ENCODE measurements at places on chromosomes 1 and 21.

- peak; percentile 31 for DNase-seq
Measured at GRCh38 chr1:101567582-101568189, 330.9 kb downstream of the S1PR1 start.

- DNase-seq = no peak
Measured at GRCh38 chr1:148160048-148160342, 7.9 kb upstream of the NBPF11 start.

DNA sequence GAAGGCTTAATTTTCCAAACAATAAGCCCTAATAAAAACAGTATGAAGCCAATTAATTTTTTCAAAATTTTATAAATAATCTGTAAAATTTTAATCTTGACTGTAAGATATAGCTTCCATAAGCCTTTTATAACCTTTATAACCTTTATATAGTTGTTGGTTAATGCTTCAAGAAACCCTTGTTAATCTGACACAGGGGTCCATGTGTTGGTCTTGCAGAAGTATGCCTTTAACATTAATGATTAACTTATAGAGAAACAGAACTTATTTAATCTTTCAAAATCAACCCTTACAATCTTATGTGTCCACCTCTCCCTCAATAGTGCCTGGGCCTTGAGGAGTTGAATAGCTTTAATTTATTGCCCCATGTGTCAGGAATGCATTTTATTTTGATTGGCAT, 23.2 kb upstream of the HAO2 start:
- no peak for DNase-seq

DNA sequence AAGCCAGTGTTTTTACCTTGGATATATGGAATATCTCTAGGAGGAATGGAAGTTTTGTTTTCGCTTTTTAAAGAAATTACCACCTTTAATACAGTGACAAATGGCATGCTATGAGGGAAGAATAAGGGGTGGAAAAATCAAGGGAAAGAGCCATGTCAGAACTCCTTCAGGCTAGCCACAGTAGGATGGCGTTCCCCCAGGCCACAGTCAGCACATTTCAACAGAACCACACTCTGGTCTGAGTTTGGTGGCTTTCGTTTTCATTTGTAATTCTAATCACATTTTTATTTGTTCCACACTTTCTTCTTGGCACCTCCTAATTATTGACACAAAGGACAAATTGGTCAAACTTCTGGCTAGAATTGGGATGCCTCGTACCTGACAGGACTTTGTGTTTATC, 60.3 kb upstream of the RCOR3 start:
- no peak for DNase-seq

- no peak for DNase-seq
Measured at GRCh38 chr1:115862403-115862802, 21.5 kb upstream of the NHLH2 start.

DNA sequence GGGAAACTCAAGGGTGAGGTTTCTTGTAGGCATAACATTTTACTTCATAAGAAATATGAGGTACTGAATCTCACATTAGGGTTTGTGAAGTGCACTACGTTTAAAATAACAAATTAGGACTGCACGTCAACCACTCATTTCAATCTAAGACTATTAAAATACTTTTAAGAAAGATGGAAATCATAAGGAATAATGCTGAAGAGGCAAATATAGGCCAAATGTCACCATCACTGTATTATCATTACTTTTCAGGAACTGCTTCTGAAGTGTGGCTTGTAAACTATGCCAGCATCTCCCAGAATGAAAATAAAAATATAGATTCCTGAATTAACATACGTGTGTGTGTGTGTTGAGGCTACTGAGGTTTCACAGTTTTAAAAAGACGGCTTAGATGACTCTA, 56.8 kb downstream of the INTS7 start:
- no peak for DNase-seq

GRCh38 chr21:43917515-43918384, 52.7 kb downstream of the AGPAT3 start:
- peak; percentile 52 for DNase-seq

GRCh38 chr1:245458761-245459174, 304.0 kb downstream of the KIF26B start:
- no peak for DNase-seq

- no peak for DNase-seq
Measured at GRCh38 chr21:38312822-38313221, 56.0 kb downstream of the KCNJ15 start.

- DNase-seq = no peak
Measured at GRCh38 chr21:34574601-34575529, 40.0 kb downstream of the RCAN1 start.

- DNase-seq = no peak
Measured at GRCh38 chr1:60825593-60825992, 256.8 kb upstream of the NFIA start.

DNA sequence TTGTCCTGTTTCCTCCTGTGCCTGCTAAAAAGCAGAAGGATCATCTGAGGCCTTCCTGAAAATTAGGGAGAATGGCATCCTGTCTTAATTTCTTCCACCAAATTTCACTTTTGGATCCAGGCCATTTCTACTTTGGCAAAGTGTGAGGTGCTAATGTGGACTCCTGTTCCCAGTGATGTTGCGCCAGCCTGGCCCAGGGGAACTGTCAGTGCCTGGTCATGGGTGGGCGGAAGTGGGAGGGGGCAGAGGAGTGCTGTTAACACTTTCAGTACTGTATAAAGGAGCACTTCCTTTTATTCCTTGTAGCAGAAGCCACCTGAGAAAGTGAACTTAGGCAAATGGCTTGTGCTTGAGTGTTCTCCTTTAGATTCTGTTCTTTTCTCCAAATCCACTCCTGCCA, 19.9 kb downstream of the ELAPOR1 start:
- DNase-seq = no peak

GRCh38 chr1:21468599-21468998, 28.7 kb downstream of the NBPF3 start:
- peak; percentile 17 for DNase-seq

DNA sequence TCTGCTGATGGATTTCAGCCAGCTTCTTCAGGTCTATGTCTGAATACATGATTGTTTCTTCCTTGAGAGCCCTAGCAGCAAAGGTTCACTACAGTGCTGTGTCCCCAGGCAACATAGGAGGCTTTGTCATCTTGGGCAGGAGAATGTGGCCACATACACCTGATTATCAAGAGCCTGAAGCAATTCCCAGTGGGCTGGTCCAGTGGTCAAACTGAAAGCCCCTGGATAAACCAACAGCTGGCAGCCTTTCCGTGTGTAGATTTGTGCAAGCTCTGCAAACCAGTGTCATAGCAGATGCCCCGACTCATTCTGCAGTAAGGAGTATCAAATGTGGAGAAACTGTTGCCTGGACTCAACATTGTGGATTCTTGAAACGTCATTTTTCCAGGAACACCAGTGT, 2.3 kb upstream of the GIPC2 start:
- no peak for DNase-seq

DNA sequence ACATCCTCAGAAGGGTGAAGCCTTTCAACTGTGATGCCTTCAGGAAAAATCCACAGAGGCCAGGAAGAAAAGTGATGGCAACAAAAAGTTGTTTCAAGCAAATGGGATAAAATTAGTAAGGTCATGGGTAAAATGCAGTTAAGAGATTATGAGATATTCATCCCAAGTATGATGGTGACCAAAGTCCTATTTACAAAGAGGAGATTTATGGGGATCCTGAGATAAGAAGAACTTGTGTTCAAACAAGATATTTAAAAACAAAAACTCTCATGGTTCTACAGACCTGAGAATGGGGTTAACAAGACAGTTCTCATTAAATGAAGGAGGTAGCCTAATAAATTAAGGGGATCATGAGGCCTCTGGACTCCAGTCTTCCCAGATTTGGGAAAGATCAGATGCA, 184.4 kb downstream of the FCRL5 start:
- DNase-seq = no peak

DNA sequence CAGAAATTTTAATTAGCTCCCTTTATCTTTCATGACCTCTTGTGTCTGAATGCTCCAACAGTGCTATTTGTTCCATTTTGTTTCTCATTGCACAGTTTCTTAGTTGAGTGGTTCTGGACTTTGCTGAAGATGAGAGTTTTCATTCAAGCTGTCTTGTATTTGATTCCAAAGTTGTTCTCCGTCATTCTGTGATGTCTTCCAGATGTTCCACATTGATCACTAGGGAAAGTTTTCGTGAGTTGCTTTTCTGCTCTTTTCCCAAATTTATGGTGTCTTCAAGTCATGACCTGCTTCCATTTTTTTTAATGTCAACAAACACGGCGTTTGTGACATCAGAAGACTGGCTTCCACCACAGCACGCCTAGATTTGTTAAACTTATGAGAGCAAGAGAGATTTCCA, 575.5 kb downstream of the MRPL39 start:
- no peak for DNase-seq

DNA sequence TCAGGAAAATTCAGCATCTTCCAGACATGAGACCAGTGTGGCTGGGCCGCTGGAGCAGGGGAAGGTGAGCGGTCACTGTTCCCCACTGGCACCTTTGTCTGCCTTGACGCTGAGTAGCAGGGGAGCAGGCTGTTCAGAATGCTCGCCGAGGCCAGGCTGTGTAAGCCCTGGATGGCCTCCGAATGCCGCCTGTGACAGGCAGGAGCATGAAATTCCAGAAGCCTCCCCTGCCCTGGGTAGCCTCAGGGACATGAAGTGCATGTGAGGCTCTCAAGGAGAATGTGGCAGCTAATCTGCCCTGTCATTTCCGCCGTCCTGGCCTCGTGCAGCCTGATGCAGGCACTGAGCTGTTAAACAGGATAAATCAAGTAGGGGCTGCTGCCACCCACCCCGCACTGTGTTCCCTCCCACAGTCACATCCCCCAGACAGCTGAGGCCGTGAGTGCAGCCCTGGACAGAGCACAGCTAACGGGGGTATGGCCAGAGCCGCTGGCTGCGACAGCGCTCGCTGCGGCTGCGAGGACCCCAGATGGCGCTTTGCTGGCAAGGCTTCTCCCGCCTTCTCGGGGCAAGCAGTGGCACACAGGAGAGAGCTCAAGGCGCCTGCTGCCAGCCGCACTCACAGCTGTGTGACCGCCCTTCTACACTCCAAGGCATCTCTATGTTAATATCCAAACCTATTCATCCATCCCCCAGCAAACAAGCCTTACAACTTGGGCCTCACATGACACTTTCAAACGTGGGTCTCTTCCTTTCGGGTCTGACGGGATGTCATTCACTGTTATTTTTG, 105.0 kb upstream of the COL6A1 start:
- DNase-seq = no peak

DNA sequence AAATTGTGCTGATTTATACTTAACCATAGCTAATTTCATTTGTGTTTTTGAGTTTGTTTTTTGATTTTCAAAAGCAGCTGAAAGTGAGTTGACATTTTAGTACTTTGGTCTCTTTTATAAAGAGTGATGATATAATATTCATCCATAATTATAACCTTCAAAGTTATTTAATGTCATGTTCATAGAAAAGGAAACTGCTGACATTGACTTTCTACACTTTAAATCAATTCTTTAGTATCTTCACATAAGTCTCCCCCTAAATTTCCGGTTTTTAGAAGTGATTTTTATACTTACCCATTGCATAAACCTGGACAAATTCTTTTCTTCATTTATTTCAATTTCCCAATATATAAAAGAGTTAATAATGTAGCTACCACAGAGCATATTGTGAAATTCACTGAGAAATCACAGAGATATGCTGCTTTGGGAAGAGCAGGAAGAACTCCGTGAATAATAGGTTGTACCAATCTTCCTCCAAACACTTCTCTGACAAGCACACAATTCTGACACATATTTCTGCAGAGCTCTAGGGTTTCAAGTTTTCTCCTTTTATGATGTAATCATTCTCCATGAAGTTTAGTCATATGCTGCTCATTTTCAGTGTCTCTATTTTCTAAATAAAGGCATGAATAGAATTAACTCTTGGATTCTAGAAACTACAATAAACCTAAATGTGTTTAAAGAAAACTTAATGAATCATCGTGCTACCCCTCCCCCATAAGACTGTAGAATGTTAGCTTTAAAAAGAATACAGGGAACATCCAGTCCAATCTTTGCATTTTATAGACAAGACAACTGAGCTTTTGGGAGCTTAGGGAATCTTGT, 25.6 kb upstream of the CDC42BPA start:
- DNase-seq = no peak

GRCh38 chr1:203528976-203529835, 35.3 kb downstream of the OPTC start:
- no peak for DNase-seq

DNA sequence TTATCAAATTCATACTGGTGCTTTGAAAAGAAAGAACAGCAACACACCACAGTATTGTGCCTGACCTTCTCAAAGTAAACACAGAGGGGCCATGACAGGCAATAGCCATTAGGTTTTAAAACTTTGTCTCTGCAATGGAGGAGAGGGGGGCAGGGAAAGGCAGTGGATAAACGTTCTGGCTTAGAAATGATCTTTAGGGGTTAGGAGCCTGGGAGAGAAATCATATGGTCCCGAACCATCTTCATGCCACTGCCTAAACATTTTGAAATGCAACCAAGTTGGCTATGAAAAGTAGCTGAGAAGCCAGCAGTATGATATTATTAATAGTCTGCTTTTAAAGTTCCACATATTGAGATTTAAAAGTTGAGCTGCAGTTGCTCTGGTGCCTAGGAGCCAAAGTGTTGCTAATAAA, 39.8 kb downstream of the PLPP3 start:
- DNase-seq = no peak

- DNase-seq = no peak
Measured at GRCh38 chr1:8733484-8733883, 84.0 kb downstream of the RERE start.

GRCh38 chr1:17441265-17441992, 2.0 kb upstream of the RCC2 start:
- peak; percentile 70 for DNase-seq

- no peak for DNase-seq
Measured at GRCh38 chr1:13799502-13800283, 99.7 kb downstream of the PRDM2 start.

GRCh38 chr1:11417162-11417561, 61.8 kb upstream of the DISP3 start:
- no peak for DNase-seq

DNA sequence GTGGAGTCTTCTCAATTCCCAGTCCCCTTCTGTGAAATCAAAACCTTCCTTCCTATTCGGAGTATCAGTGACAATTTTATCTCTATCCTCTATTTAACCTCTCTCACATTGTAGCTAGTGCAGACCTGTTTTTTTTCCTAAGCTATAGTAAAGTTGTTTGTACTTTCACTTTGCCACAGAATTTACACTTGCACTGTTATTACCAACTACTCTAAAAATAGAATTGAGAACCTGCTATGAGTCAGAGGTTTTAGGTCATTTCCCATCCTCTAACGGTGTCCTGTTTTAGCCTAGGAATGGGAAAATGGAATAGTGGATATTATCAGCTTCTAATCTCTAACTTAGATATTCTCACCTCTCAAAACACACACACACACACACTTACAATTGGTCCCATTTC, 862.7 kb downstream of the NCAM2 start:
- no peak for DNase-seq

- no peak for DNase-seq
Measured at GRCh38 chr1:2232916-2233438, 4.9 kb downstream of the SKI start.

- no peak for DNase-seq
Measured at GRCh38 chr1:85762804-85763203, 54.6 kb upstream of the ZNHIT6 start.

- no peak for DNase-seq
Measured at GRCh38 chr1:95578462-95578861, 344.5 kb downstream of the RWDD3 start.

- no peak for DNase-seq
Measured at GRCh38 chr1:49626472-49626871, 397.3 kb downstream of the AGBL4 start.
